ENCODE measurements at places on chromosomes 6 and 20. TPM values are rescaled to one million over a fixed set of nuclear protein-coding genes. Genes with fewer than 3 reads are reported as not detected.

The SUMO4 gene
- total RNA-seq: not detected

- no peak overlapping the region for H3K27ac ChIP-seq
- no peak overlapping the region for H3K4me3 ChIP-seq
- H3K4me1 ChIP-seq: no peaks in the 10 kb centered on the region
- H3K36me3 ChIP-seq: no peaks in the 10 kb centered on the region
- no peaks in the 10 kb centered on the region for H3K27me3 ChIP-seq
These were observed 101.1 kb downstream of the TFAP2A start for GRCh38 chr6:10313799-10314162.

DNA sequence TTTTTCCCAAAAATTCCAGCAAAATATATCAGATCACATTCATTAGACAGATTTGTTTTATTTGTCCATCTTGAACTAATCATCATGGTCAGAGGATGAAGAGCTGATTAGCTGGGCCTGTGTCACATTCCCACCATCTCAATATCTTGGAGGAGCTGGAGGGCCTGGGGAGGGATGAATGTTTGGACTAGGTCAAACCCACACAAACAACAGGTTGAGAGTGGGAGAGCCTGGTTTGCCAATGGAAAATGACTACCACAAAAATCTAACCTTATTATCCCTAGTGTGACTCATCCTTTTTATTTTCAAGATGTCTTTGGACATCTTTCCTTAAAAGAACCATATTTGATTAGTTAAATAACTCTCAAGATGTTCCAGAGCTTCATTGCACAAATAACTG, 242.4 kb downstream of the OGFRL1 start:
- no peaks in the 10 kb centered on the region for H3K36me3 ChIP-seq
- DNase-seq: no peak
- no peak overlapping the region for H3K4me3 ChIP-seq
- no peaks in the 10 kb centered on the region for H3K27me3 ChIP-seq
- peaks cover 3% of the 10 kb centered on the region for H3K4me1 ChIP-seq

- H3K27me3 ChIP-seq: no peaks in the 10 kb centered on the region
- H3K4me3 ChIP-seq: no peak overlapping the region
- peaks cover 19% of the 10 kb centered on the region for H3K36me3 ChIP-seq
- no peak overlapping the region for H3K27ac ChIP-seq
These were observed 45.0 kb downstream of the TRAM2 start for GRCh38 chr6:52531834-52532233.
